ENCODE measurements at places on chromosomes 3 and 15.

DNA sequence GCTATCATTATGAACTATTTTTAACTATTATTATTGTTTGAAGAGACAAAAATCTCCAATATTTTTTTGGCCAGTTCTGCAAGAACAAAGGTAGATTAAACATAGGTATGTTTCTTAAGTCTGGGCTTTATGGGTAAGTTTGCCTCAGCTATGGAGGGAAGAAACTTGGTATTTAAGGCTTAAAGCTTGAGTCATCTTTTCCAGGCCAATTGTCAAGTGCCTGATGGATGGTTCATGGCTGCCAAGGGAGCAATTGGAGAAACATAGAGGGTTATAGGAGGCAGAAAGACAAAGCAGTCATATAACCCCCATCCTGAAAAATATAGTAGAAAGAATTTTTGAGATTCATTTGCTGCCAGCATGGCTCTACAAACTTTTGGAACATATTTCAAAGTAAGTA is 7.2 kb upstream of the STAC start:
- no peak for DNase-seq

GRCh38 chr15:100707229-100707628 is 104.8 kb downstream of the ASB7 start:
- no peak for DNase-seq

DNA sequence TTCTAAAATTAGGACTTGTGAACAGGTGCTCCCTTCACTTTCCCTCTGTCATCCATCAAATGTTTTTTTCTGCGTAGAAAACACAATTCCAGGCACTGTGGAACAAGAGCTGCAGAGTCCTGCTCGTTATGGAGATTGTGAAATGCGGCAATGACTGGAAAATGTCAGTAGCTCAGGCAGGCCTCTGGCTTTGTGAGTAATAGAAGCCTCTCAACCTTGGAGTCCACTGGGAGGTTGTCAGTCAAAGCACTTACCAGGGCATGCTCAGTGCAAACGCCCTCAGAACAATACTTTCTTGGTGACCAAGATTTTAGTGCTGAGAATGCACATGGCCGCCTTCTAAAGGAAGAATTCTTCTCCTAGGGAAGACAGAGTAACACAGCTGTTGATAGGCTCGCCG is 26.7 kb upstream of the MED12L start:
- DNase-seq: no peak

DNA sequence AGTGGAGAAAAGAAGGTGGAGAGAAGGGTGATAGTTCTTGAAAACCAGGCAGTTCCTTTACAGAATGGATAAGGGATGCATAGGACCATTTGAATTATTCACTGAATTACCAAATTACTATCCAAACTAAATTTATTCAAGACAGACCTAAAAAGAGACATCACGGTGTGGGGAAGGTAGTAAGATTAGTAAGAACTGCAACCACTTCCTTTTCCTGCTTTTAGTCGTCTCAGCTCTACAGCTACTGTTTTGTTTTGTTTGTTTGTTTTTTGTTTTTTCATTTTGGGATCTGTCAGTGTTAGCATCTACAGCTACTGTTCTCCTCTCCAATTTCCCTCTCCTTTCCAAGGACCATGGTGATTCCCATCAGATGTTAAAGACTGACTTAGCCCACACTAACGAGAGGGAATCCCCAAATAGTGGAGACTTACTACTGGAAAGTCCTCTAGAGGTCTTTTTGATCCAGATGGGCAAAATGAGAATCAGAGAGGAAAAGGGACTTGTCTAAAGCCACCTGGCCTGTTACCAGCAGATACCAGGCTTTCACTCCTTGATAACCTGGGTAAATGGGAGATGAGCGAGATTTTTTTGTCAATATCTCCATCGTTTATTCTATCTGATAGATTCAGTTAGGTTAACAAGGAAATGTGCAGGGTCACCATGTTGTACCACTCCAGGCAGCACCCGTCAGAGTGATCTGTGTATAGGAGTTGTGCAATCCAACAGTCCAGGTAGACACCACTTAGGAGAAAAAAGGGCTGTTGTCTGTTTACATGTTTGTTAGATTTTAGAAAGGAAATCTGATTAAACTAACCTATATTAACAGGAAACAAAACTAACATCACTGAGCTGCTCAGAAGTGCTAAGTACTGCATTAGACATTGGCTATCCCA is 6.0 kb downstream of the HCLS1 start:
- DNase-seq: no peak

DNA sequence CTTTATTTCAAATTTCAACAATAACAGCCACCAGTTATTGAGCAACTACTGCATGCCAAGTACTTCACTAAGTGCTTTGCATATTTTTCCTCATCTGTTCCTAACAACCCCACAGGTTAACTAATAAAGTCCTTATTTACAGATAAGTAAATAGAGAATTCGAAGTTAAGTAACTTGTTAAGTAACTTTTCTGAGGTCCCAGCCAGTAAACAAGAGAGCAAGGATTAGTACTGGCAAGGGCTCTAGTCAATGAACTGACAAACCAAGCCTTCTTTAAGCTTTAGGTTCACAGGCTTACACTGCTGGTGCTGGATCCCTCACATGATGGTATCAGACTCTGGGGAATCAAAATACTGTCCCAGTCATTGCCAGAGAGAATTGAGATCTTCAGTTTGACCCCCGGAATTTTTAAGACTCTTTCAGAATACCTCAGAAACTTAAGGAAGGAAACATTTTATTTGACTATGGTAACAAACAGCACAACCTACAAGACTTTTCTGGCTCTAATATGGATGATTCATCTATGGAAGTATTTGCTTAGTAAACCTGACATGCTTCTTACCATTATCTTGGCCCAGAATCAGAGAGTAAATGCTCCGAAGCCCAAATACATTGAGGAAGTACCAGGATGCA is 16.5 kb downstream of the EMC3 start:
- DNase-seq: no peak

- no peak for DNase-seq
Measured at GRCh38 chr15:52783191-52783829, 6.8 kb downstream of the ONECUT1 start.

DNA sequence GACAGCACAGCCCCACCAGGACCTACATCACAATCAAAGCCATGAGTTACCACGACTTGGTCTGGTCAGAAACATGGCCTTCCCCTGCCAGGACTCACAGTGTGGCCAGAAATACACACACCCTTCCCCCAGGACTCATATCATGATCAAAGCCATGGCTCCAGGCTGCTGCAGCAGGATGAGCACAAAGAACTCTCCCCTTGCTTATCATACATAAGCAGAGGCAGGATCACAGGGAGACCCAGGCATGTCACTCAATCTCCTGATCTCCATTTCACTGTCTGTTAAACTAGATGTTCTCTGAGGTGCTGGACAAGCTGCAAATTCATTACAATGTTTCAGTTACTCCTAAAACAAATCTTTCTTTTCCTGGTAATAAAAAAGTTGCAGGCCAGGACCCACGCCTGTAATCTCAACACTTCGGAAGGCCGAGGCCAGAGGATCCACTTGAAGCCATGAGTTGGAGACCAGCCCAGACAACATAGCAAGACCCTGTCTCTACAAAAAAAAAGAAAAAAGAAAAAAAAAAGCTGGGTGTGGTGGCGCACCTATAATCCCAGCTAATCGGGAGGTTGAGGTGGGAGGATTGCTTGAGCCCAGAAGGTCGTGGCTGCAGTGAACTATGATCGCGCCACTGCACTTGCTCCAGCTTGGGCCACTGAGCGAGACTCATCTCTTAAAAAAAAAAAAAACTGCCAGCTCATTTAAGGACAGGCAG is 1.2 kb downstream of the PFKFB4 start:
- DNase-seq: no peak

GRCh38 chr3:150252462-150252861 is 155.6 kb upstream of the TSC22D2 start:
- no peak for DNase-seq

Data from Karpas-422 (cell line).